ENCODE measurements at places on chromosomes 5 and 9.

GRCh38 chr9:16386827-16387077 is 483.7 kb downstream of the BNC2 start:
- DNase-seq, result no peak

GRCh38 chr5:31768784-31769183 is 129.9 kb downstream of the PDZD2 start:
- DNase-seq, result no peak

DNA sequence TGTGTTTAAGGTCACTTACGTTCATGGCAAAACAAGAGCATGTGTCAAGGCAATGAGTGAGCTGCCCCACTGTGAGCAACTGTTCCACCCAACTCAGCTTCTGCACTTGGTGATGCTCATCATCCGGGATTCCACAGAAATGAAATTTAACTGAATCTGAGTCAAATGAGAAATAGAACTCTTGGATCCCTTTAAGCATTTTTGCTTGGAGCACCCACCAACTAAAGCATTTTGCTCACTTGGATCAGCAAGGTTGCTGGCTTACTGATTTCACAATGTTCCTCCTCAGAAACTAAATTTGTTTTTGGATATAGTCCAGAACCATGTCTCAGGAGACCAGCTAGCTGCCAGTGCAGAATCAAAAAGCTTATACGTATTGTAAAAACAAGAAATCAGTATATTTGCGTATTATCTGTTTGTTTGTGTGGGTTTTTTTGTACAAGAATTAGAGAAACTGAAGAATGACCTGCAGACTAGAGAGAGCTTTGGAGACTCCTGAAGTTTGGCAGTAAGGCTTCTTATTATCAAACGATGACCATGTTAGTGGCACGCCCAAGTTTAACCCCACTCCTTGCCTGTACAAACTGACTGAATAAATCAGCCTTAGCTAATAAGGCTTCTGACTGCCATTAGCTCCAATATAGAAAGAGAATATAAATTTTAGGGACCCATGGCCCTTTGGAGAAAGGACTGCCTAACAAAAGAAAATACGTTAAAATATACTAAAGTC is 153.8 kb upstream of the FST start:
- no peak for DNase-seq

DNA sequence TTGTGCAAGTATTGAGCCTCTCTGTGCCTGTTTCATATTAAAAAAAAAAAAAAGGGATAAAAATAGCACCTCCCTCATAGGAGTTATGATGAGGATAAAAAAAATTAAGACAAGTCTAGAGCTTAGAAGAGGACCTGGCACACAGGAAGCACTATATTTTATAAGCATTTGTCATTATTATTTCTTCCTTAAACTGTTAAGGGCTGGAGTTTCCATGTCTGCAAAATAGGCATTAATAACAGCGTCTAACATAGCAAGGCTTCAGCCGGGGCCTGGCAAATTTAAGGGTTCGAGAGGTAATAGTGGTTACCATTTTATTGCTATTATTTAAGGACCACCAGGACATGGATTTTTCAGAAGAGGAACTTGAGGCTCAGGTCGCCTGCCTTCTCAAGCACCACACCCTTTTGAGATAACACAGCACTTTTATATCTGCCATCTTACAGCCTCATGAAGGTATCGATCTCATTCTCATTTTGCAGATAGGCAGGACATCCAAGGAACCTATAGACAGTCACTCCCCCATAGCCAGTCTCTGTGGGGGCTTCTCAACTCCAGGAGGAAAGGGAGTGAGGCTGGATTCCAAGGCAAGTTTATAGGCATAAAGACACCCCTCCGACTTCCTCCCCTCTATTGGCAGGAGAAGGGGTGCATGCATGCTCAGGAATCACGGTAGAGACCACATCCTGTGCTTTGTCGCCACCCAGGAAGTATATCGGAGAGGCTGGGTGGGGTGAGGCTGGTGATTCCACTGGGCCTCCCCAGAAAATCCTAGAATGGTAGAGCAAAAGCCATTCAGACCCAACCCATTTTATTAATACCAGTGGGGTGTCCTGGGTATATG is 2.4 kb downstream of the ANXA6 start:
- peak; percentile 50 for DNase-seq

DNA sequence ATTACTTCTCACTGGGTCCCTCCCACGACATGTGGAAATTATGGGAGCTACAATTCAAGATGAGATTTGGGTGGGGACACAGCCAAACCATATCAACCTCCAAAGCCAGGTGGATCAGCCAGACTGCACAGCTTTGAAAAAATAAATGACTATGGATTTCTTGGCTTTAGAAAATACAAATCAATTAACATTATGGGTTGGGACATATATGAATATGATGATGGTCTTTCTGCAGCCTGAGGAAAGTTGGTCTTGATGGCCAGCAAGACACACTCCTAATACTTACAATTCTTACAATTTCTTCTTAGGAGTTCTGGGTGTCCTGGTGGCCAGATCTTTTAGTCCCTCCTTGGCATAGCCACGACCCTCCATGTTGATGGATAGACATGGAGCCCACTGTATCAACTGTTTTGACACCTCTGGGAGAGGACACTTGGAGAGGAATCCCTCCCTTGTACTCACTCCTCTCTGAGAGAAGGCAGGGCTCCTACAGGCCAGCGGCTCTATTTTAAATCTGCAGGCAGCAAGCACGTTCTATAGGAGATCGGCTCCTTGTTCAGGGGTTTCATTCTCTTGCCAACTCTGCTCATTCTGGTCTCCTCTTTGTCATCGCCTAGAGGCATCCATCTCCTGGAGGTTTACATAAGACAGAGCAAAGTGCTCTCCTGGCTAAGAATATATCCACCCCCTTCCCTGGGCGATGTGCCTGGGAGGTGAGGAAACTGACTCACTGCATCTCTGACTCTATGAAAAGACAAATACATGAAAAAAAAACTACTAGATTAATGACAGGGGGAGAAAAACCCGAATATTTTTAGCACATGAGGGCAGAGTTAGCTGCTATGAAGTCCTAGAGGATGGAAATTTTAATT is 145.9 kb downstream of the CARTPT start:
- DNase-seq, result no peak

DNA sequence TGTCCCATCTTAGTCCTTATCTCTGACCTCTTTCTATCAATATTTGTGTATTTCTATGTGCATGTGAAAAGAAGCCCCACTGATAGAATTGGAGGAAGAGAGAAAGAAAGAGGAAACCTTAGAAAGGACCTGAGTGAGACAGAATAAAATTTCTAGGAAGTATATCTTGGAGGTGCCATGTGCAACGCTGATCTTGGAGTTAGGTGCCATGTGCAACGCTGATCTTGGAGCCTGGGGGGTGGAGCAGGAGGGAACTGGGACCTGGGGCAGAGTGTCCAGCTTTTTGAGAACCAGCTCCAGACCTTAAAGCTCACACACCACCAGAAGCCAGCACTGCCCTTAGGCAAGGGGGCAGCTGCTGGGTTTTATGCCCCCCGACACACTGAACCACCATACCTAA is 89.4 kb downstream of the SHC3 start:
- no peak for DNase-seq

GRCh38 chr9:2072752-2073405 is 57.7 kb downstream of the SMARCA2 start:
- DNase-seq, result no peak

GRCh38 chr5:98843481-98843880 is 70.0 kb downstream of the RGMB start:
- no peak for DNase-seq

DNA sequence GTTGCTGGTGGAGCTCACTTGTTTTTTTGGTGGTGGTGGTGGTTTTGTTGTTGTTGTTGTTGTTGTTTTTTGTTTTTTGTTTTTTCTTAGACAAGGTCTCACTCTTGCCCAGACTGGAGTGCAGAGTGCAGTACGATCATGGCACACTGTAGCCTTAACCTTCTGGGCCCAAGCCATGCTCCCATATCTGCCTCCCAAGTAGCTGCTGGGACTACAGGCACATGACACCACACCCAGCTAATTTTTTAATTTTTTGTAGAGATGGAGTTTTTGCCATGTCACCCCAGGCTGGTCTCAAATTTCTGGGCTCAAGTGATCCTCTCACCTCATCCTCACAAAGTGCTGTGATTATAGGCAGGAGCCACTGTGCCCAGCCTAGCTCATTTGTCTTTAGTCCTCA is 53.5 kb downstream of the NUP214 start:
- no peak for DNase-seq

DNA sequence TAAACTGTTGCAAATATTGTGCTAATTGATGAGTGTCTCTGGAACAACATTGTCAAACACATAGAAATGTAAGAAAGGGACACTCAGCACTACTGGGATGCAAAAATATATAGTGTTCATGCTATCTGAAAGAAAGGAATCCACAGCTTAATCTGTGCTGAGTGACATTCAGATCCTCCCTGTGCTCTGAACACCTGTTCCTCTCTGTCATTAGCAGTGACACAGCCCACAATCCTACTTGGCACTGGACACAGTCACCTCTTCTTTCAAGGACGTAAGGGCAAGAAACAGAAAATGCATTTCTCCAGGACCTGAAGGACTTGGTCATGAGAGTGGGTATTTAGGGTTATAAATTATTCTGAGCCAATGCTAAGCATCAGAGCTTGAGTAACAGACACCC is 121.4 kb upstream of the SV2C start:
- DNase-seq, result no peak

- DNase-seq, result no peak
Observed at GRCh38 chr5:37838933-37839341, 904 bp downstream of the GDNF start.

- no peak for DNase-seq
Observed at GRCh38 chr9:86792136-86792535, 155.2 kb downstream of the GAS1 start.

DNA sequence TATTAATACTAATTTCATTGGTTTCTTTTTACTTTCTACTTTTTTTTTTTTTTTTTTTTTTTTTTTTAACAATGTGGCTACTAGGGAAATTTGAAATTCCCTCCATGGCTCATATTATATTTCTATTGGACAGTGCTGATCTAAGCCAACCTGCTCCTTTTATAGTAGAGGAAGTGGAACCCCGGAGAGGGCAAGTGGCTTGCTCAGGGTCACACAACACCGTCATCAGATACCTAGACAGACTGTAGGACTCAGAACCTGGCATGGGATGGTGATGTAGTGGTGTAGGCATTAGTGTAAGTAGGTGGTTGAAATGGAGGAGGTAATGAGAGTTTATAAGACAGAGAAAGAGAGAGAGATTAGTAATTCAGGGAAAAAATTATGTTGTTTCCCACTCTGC is 10.8 kb downstream of the ZNF618 start:
- no peak for DNase-seq

GRCh38 chr5:178249191-178249989 is 16.8 kb upstream of the PHYKPL start:
- DNase-seq, result no peak

DNA sequence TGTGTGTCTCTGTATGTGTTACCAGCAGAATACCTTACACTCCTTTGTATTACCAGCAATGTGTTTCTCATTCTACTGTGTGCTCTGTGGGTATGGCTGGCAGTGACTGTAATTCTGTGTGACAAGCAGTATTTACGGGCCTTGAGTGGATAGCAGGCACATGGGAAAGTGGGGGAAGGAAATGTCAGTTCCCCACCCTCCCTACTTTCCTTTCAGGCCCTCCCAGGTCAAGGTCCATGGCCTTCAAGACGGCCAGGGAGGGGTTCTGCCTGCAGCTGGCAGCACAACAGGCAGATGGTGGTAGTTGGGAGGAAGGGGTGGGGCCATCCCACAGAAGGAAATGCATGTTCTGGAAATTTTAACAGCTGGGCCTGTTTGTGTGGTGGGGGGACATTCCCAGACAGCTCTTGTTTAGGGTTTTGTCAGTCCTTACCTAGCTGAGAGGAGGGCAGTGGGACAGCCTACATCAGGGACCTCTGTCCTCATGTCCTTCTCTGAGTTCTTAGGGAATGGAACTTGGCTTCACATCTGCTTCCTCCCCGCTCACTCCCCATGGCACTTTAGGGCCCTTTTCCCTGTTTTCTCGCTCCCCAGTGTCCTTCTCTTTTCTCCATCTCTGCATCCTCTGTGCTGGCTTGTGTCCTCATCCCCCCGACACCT is 14.6 kb upstream of the TNIP1 start:
- DNase-seq, result no peak

DNA sequence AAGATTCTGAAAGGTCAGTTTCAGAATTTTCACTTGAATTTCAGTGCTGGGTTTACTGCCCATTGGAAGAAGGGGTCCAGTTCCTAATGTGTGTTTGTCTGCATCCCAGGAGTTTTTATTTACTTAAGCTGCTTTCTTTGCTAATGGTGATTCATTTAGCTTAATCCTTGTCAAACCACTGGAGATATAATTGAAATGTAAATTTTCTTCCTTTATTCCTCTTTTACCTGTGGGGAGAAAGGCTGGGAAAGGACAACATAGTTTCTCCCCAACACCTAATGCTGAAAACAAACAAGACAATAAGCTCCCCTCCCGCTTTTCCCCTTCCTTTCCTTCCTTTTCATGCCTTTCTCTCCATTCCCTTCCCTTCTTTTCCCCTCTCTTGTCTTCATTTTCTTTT is 185.8 kb downstream of the KCTD16 start:
- DNase-seq, result no peak

DNA sequence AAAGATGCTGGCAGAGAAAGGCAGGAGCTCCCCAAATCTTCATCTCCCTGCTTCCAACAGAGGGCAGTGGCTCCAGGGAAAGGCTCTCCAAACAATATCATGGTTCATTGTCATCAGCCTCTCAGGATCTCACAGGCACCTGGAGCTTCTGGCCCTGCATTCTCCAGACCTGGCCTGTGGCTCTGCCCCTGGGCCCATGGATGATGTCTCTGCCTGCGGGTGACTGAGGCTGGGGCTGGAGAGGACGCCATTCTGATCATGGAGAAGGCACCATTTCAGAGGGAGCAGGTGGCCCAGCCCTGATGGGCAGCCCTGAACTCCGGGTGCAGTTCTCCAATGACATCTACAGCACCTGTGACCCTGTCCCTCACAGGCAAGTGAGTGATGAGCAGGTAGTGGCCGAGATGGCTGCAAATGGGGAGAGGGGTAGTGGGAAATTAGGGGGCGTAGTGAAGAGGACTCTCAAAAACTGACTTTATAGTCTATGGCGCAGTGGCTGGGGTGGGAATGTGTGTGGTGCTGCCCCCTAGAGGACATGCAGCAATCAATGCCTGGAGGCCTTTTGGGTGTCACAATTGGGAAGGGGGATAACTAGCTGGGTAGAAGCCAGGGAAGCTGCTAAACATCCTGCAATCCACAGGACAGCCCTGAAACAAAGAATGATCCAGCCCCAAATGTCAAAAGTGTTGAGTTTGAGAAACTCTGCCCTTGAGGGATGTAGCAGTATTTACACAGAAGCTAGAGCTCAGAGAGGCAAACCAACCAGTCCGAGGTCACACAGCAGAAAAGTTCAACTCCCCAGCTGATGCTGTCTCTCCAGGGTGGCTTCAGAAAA is 3.2 kb downstream of the SH3PXD2B start:
- DNase-seq, result peak; percentile 28

DNA sequence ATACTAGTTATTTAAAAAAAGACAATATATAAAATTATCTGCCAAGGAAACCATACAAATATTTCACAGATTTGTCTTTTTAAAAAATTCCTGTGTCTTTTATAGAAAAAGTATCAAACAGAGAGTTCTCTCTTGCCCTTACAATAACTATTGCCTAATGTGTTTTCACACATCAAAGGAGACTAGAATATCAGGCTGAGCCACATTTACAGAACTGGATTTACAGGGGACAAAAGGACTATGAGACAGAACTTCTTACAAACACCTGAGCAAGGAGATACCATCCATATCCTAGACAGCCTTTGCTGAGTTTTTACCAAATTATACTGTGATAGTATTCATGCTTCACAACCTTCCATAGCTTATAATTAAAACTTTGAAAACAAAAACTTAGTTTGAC is 34.2 kb downstream of the TMEM245 start:
- no peak for DNase-seq

- no peak for DNase-seq
Observed at GRCh38 chr5:174387448-174387847, 336.9 kb upstream of the MSX2 start.

All from T-helper 17 cell (primary cell).